ENCODE measurements at places on chromosomes 7 and 10.

- no peak for DNase-seq
Observed at GRCh38 chr10:49649936-49650723, 29.3 kb upstream of the C10orf53 start.

- DNase-seq = no peak
Observed at GRCh38 chr10:69552268-69552667, 21.0 kb downstream of the NEUROG3 start.

GRCh38 chr10:22978918-22979317 lies 51.1 kb downstream of the ARMC3 start:
- no peak for DNase-seq

- no peak for DNase-seq
Observed at GRCh38 chr10:100469756-100470155, 6.9 kb downstream of the WNT8B start.

DNA sequence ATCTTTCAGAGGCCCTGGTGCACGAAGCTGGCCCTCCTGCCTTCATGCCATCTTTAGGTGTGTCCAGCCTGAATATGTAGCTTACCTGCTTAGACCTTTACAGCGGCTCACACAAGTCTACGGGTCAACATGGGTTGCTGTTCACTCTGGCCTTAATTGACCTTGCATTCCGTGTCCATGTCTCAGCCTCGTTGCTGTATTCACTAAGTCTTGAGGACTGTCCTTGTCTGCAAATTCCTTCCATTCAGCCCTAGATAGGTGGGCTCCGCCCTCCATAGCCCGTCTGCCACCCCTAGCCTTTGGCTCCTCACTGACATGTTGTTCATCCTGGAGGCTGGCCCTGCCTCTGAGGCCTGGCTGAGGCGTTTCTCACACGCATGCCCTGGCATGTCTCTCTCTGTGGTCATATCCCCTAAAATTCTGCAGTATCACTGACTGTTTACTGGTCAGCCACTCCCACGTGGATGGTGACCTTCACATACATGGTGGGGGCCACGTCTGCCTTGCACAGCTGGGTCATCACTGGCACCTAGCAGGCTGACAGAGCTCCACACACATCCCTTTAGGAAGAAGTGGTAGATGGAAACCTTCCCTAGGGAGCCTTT lies 394.1 kb upstream of the MKI67 start:
- no peak for DNase-seq

DNA sequence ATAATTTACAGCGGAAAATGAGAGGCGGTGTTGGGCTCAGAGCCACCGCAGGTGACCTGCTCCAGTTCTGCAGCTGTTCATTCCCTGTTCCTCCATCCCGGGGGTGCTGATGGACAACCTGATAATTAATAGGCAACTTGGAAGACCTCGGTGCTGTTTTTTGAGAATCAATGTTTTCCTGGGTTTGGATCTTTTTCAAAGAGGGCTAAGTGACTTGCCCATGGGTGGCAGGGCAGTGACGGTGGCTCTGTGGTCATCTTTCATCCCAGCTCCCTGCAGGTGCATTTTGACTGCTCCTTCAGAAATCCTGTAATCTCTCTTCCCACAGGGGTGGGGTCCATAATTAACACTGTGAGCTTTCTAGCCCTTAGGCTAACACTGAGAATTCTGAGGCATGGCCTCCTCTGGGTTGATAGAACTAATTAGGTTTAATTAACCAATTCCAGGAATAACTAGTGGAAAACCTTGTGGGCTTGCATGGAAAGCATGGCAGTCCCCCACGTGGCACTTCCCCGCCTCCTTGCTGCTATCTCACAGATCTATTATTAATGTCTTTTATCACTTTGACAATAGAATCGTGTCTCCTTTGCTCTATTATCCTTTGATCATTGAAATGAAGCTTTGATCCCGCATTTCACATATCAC lies 217.9 kb downstream of the GLRX3 start:
- no peak for DNase-seq

GRCh38 chr10:51788273-51788672 lies 88.9 kb upstream of the CSTF2T start:
- no peak for DNase-seq

DNA sequence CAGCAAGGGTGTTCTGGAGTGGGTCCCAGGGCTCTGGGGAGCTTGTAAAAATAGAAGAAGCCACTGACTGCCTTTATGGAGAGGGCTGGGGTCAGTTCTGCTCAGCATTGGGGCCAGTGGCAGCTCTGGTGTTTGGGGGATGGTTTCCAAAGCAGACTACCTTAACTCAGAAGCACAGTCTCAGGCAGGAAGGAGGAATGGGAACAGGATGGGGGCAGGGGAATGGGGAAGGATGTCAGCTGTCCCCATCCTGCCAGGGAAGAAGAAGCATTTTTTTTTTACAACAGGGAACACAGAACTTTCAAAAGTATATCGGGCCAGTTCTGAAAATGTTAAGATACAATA lies 28.8 kb downstream of the TSPAN15 start:
- DNase-seq = no peak

GRCh38 chr7:110719741-110720140 lies 371.2 kb upstream of the LRRN3 start:
- DNase-seq = no peak

- DNase-seq = no peak
Observed at GRCh38 chr10:32308027-32308603, 38.8 kb downstream of the EPC1 start.

- no peak for DNase-seq
Observed at GRCh38 chr10:42864575-42864974, 82.0 kb downstream of the BMS1 start.

- no peak for DNase-seq
Observed at GRCh38 chr10:79400146-79401004, 45.0 kb downstream of the ZCCHC24 start.

- no peak for DNase-seq
Observed at GRCh38 chr7:25105911-25106310, 19.1 kb downstream of the CYCS start.

GRCh38 chr10:1362589-1363445 lies 306.6 kb downstream of the WDR37 start:
- DNase-seq = no peak

DNA sequence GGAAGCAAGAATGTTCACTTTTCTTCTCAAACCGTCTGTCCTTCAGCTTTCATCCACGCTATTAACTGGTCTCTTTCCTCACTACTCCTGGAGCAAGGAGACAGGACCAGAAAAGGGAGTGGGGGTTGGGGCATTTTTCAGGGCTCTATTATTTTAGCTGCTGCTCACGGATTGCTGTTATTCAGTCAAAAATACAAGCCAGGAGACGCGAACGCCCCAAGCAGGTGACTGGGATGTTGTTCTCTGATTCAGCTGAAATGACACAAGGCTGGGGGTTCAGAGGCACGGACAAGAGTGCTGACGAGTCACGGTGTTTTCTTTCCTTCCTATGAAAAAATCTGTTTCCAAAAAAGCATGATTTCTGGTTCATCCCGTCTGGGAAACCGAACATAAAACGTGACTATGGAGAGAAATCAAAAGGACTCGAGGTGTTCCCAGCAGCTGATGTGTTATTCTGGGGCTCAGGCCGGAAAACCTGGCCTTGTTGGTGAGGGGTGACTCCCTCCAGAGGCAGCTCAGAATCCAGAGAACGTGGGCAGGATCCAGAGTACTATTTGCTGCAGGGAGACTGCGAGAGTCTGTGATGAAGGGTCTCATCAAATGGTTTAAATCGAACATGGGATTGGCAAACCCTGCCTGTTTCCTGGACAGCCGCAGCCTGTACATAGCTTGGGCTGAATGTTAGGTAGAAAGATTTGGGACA lies 3.5 kb upstream of the INHBA start:
- DNase-seq = no peak

GRCh38 chr10:91935886-91936285 lies 12.3 kb downstream of the BTAF1 start:
- no peak for DNase-seq

GRCh38 chr7:148337246-148337965 lies 253.2 kb upstream of the C7orf33 start:
- DNase-seq = no peak

- no peak for DNase-seq
Observed at GRCh38 chr10:46092524-46093081, 46.5 kb upstream of the MSMB start.

- DNase-seq = no peak
Observed at GRCh38 chr10:89846786-89847185, 145.4 kb downstream of the KIF20B start.

DNA sequence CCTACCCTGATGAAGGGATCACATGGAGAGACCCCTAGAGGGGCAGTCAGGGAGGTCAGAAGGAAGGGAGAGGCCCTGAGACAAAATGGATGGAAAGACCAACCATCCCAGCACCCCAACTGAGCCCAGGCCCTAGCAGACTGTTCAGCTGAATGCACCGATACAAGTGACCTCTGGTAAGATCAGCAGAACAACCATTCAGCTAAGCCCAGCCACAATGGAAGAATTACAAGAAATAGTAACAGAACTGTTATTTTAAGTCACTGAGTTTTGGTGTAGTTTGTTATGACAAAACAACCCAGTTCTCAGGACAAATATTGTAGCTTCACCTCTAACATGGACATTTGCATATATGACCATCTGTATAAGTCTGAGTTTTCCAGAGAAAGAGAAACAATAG lies 210.4 kb upstream of the SVIL start:
- no peak for DNase-seq

- DNase-seq = no peak
Observed at GRCh38 chr7:121151774-121152221, 163.3 kb downstream of the CPED1 start.

GRCh38 chr10:27635699-27636270 lies 109.8 kb downstream of the MKX start:
- DNase-seq = no peak

DNA sequence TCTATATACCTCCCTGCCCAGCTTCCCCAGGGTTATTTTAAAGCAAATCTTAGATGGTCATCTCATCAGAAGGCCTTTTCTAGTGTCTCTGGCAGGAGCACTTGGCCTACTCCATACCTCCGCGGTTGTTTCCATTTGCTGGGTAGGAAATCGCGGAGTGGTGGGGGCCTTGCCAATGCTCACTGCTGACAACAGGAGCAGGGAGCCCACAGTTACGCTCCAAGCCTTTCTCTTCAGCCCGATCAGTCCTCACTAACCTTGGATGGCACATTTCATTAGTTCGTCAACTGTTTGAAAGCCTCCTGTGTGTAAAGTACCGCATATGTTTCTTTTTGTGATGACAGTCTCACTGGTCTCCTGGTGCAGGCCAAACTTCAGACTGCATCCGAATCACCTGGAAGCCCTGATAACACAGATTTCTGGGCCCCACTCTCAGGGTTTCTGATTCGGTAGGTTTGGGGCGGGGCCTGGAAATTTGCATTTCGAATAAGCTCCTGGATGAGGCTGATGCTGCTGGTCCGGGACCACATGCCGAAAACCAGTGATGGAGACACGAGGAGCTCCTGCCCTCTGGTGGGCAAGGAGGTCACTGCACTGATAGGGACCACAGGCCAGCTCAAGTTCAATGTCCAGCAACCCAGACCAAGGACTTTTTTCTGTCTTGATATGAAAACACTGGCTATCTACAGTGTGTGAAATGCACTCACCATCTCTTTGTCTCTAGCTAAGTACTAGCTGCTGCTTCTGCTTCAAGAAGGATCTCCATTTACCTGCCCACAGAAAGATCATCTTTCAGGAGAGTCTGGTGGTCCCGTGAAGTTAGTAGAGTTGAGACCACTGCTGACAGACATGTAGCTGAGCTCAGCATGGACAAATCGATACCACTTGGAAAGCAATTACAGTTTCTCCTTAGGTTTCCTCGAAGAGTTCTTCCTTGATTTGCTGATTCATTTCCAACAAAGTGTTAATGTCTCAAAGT lies 14.0 kb downstream of the LRGUK start:
- no peak for DNase-seq

- DNase-seq = no peak
Observed at GRCh38 chr7:132771301-132771730, 195.0 kb upstream of the PLXNA4 start.

DNA sequence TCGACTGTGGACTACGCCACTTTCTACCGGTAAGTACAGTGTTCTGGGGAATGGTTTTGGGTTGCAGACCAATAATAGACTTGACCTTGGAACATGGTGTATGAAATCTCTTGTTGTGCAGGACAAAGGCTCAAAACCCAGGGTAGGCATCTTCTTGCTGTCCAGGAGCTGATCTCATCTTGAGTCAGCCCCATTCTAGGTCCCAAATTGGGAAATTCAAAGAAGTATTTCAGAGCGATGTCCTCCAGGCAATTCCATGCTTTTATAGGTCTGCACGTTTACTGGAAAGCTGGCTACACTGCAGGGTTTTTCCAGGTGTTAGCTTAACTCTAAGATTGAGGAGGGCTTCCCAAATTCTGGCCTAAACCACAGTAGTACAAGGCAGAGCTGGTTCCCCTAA lies 180.7 kb downstream of the BMPER start:
- no peak for DNase-seq

DNA sequence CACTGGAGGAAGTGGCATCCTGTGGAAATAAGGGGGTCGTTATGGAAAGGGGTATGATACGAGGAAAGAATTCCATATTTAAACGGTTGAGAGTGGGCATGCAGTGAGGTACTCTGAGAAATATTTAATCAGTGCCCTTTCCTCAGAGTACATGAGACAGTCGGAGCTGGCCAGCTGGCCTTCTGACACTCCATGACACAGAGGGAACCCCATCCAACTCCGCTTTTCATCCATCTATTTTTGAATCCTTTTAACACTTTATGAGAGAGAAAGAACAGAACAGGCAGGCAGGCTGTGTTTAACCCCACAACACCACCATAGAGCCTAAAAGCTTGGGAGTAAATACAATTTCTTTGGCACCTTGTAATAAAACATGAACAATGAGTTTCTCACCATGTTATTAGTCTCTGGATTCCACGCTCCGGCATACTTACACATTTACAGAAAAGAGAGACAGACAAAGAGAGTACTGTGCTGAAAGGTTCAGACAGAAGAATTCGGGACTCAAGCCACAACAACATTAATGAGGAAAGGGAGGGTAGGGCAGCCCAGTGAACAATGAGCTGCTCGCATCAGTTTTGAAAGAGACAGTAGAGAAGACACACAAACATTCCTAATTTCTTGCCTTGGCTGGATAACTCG lies 124.2 kb upstream of the PDLIM1 start:
- no peak for DNase-seq

DNA sequence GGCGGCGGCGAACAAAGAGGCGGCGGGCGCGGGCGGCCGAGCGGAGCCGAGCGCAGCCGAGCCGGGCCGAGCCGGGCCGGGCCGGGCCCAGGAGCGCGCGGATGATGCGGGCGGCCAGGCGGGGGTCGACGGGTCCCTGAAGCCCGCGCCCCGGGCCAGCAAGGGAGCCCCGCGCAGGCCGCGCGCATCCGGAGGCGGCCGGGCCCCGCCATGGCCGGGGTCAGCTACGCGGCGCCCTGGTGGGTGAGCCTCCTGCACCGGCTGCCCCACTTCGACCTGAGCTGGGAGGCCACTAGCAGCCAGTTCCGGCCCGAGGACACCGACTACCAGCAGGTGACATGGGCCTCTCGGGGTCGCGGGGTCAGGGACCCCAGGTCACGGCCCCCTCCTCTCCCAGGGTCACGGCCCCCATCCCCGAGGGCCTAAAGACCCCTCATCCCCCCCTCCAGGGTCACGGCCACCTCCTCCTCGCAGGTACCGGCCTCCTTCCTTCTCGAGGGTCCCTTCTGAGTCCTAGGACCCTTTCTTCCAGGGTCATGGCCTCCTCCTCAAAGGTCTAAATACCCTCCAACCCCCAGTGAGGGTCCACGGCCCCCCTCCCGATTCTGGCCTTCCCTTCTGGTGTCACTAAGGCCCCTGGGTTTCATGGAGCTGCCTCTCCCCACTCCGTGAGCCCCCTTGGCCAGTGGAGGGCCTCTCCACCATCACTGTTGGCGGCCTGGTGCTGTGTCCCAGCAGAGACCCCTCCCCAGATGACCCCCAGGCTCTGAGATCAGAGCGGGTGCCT lies at the start of gene TTYH3:
Gene TTYH3 (plus strand): TSS at position 41 of the 787 bp plus-strand sequence. CDS start 170 bp downstream, at position 211.
- no peak for DNase-seq

- no peak for DNase-seq
Observed at GRCh38 chr7:45401155-45401554, 173.0 kb upstream of the ADCY1 start.

GRCh38 chr7:96521068-96521894 lies 188.4 kb downstream of the SEM1 start:
- DNase-seq = no peak

Data from stimulated activated CD8-positive, alpha-beta memory T cell treated with anti-CD3 and anti-CD28 coated beads, Interleukin-4, amount 100 ng/mL, for 1 hour (primary cell).